CD4-positive, alpha-beta memory T cell (primary cell): ENCODE measurements at places on chromosomes 4 and X. TPM values are rescaled to one million over a fixed set of nuclear protein-coding genes. Genes with fewer than 3 reads are reported as not detected.

DNA sequence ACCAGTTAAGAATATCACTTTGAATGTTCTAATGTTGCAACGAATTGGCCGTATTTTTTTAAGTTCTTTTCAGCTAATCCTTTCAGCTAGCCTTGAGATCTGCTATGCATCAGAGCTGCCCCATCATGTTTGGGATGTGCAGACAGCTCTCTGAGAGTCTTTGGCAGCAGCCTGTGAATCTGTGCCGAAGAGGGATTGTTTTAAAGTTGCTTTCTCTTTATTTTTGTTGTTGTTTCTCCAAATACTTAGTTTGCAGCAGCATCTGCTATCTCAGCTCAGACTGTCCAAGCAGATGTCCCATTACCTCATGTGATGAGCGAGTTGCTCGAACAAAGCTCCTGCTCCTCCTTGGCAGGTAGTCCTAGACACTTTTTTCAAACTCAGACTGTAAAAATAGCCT is 1002.5 kb upstream of the INTU start:
- no peaks in the 10 kb centered on the region for H3K27me3 ChIP-seq
- DNase-seq, result no peak
- H3K27ac ChIP-seq, result no peak overlapping the region
- H3K4me3 ChIP-seq, result no peak overlapping the region

- DNase-seq, result no peak
- H3K27me3 ChIP-seq, result no peaks in the 10 kb centered on the region
- H3K27ac ChIP-seq, result no peak overlapping the region
- peaks cover 5% of the 10 kb centered on the region for H3K4me1 ChIP-seq
- H3K4me3 ChIP-seq, result no peak overlapping the region
These were observed 31.6 kb upstream of the ABCG2 start for GRCh38 chr4:88189881-88190585.

DNA sequence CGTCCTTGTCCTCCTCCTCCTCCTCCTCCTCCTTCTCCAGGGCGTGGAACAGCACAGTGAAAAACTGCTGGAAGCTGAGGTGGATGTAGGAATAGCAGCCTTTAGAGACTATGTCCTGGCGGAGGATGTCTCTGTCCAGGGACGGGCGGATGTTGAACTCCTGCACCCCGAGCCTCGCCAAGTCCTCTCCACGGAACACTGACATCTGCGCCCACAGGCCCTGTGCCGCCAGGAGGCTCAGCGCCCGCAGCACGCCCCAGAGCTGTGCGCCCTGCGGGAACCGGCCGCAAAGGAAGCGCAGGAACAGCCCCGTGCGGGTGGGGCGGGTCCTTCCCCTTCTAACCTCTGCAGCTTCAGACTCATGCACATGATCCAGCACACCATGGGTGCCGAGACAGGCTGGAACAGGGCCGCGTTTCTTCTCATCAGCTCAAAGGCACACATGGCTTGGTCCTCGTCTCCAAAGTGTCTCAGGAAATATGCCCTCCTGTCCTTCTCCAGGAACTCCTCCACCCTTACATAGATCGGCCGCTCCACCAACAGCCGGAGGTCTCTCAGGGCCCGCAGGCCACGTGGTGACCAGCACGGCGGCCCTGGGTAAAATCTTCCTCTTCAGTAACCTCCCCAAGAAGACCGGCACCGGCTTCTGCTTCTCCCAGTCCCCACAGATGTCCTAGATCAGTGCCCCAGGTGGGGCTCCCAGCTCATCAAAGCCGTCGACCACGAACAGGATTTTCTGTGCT is 1.2 kb downstream of the NLRP2B start:
- no peaks in the 10 kb centered on the region for H3K4me1 ChIP-seq
- no peak for DNase-seq

DNA sequence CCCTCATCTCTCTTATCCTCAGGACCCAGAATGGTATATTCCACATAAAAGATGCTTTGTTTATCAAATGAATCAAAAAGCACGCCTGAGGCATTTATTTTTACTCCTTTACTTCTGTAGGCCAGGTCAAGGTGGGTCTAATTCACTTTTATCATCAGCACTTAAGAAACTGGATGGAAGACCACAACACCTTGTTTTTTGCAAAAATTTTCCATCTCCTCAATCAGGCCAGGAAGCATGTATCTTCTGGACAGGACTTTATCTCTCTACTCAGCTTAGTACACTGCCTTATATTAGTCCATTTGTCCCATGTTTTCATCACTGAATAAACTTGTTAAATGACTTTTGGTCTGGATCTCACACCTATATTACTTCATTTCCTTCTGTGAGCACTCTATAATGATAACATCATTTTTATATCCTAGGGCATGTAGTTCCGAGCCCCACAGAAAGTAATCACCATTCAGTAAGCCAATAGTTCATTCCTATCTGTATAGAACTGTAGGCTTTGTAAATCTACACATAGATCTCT is 260.5 kb downstream of the CHIC1 start:
- H3K36me3 ChIP-seq, result no peaks in the 10 kb centered on the region
- no peaks in the 10 kb centered on the region for H3K27me3 ChIP-seq

DNA sequence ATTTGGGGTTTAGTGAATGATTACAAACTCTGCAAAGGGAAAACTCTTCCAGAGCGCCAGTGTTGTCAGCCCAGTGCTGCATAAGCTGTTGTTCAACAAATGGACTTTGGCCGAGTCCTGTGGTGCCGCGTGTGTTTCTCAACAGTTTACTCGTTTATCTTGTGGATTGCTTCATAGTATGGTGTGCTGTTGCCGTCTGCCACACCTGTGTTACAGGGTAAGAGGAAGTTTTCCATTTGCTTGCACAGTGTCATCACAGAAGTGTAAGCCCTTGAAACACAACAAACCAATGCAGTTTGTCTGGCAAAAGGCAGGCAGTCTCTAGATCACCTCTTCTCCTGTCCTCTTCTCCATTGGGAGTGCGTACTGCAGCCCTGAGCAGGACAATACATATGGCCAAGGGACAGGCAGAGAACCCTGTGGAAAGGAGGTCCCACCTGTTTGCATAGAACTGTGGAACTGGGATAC is 66.3 kb downstream of the DCUN1D4 start:
- no peak overlapping the region for H3K27ac ChIP-seq
- no peaks in the 10 kb centered on the region for H3K4me1 ChIP-seq
- H3K27me3 ChIP-seq, result no peaks in the 10 kb centered on the region
- peaks cover 20% of the 10 kb centered on the region for H3K36me3 ChIP-seq

DNA sequence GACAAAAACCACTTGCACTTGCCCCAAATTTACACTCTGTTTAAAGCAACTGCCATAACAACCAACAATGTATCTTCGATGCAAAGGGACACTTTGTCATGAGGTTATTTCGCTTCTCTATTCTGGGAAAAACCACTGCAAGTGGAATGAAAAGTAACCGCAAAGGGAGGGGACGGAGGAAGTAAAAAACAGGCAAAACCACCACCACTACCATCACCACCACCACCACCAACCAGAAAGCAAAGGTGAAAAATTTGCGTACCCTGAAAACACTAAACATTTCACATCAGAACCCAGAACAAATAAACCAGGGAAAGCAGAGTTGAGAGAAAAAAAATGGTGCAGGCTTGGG is 1.2 kb upstream of the N4BP2 start:
- no peaks in the 10 kb centered on the region for H3K36me3 ChIP-seq
- peak overlapping the region; percentile 64 for H3K4me3 ChIP-seq
- no peaks in the 10 kb centered on the region for H3K27me3 ChIP-seq
- DNase-seq, result peak; percentile 64
- peaks cover 36% of the 10 kb centered on the region for H3K4me1 ChIP-seq

MAGEB2 gene
- total RNA-seq, result not detected

CD38 gene
- total RNA-seq, result 1.00 TPM

DNA sequence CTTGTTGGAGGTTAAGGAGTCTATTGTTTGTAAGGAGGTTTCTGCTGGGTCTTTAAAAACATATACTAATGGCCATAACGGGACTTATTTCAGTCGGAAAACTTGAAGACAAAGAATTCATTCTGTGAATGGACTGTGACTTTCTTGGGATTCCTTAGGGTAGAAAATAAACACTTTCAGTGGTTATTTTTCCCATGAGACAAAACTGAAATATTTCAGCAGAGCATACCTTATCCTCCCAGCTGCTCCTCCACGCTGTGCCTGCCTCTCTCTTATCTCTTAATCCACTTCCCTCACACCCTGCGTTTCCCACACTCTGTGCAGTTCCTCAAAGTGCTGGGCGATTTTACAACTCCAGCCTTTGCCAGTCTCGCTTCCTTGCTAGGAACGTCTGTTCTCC is 47.1 kb upstream of the SORBS2 start:
- no peak overlapping the region for H3K4me3 ChIP-seq
- no peak overlapping the region for H3K27ac ChIP-seq
- no peaks in the 10 kb centered on the region for H3K4me1 ChIP-seq
- H3K36me3 ChIP-seq, result no peaks in the 10 kb centered on the region
- no peak for DNase-seq

DNA sequence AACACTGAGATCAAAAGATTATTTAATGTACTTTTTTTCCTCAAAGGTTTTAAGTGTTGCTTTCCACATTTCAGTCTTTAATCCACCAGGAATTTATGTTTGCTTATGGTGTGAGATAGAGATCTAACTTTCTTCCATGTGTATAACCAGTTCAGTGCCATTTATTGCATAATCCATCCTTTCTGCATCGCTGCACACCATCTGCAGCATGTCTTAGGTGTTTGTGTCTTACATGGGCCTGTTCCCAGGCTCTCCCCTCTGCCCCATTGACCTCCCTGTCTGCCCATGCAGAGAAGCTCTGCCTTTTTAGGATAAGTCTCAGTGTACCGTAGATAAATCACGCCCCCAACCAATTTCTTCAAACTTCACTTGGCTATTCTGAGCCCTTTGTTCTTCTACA is 30.3 kb downstream of the NSDHL start:
- H3K27me3 ChIP-seq, result no peaks in the 10 kb centered on the region
- H3K27ac ChIP-seq, result no peak overlapping the region
- no peaks in the 10 kb centered on the region for H3K4me1 ChIP-seq
- H3K36me3 ChIP-seq, result no peaks in the 10 kb centered on the region
- DNase-seq, result no peak

RLIM gene
- 44.5 TPM for total RNA-seq

SH2D1A gene
- 53.1 TPM for total RNA-seq

MXRA5 gene
- total RNA-seq, result not detected

GRCh38 chrX:97846718-97847237 is 963.1 kb downstream of the RPA4 start:
- H3K4me1 ChIP-seq, result no peaks in the 10 kb centered on the region
- DNase-seq, result no peak
- no peak overlapping the region for H3K4me3 ChIP-seq
